ENCODE measurements at places on chromosomes 3 and 15.

DNA sequence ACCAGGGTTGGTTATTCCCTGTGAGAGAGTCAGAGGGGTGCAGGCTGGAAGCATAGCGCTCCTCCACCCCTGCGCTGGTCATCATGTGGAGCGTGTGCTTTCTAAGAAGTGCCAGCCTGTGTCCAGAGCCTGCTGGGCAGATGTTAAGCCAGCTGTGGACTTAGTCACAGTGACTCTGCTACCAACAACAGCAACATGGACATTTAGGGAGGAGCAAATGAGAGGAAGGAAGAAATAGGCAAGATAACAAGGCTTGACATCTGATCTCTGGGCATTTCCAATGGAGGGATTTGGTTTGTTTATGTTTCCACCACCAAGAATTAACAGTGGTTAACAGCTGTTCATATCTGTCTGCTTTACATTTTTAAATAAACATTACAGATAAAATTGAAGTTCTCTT is 36.4 kb upstream of the MYZAP start:
- DNase-seq: no peak

- DNase-seq: no peak
These were observed 159.4 kb upstream of the SMAD3 start for GRCh38 chr15:66905954-66906353.

GRCh38 chr3:51687431-51688205 is 16.6 kb downstream of the TEX264 start:
- DNase-seq: no peak

- DNase-seq: no peak
These were observed 51.8 kb downstream of the CTDSPL start for GRCh38 chr3:37913522-37913921.

DNA sequence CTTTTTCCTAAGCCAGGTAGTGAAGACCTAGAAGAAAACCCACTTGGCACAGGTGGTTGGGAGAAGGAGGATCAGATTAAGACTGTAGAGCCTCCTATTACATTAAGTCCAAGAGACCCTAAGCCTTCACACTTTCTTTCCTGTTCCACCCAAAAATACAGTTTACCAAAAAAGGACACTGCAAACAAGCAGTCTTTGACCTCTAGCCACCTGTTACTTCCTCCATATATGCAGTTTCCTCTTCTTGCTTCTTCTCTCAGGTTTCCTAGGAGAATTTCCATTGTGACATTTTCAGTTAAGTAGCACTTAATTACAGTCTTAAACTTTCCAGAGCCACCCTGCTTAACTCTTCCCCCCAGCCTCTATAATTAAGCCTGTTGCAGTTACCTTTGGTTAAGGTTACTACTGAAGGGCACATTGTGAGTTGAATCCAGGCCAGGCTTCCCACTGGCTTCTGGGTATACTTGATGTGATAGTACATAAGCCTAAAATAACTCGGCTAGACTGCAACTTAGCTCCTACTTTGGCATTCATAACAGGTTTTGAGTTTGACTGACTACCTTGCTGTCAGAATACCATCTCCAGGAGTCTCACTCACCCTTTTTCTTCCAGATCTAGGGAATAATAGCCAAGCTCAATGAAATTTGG is 114.2 kb upstream of the UMPS start:
- no peak for DNase-seq

DNA sequence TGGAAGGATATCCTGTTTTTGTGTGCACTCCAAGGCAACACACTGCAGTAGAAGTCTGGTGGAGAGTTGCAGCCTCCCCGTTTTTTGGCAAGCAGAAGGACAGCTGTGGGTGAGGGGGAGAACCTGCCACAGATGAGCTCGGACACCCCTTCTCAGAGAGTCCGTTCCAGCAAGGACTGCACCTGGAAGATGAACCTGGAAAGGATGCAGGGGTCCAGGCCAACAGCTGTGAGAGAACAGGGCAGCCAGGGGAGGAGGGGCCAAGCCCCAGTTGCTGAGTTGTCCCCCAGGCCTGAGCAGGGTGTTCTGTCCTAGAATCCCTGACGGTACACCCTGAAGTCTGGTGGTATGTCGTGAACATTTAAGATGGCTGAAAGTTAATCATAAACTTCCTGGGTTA is 30.2 kb downstream of the ZXDC start:
- no peak for DNase-seq

DNA sequence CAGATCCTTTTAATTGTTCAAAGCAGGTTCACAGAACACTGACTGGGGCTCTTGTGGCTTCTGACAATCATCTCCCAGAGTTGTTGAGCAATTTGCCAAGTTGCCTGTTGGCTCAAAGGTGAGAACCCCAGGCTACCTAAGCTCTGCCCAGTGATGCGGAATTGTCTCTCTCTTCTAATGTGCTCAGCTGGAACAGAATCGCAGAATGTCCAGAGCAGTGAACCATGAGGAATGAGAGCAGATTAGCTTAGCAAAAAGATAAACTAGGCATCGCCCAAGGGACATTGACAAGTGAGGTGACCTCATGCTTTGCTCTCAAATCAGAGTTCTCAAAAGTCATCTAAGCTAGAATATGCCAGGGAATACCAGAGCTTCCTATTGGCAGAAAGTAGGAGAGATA is 148.1 kb downstream of the WDR76 start:
- no peak for DNase-seq

DNA sequence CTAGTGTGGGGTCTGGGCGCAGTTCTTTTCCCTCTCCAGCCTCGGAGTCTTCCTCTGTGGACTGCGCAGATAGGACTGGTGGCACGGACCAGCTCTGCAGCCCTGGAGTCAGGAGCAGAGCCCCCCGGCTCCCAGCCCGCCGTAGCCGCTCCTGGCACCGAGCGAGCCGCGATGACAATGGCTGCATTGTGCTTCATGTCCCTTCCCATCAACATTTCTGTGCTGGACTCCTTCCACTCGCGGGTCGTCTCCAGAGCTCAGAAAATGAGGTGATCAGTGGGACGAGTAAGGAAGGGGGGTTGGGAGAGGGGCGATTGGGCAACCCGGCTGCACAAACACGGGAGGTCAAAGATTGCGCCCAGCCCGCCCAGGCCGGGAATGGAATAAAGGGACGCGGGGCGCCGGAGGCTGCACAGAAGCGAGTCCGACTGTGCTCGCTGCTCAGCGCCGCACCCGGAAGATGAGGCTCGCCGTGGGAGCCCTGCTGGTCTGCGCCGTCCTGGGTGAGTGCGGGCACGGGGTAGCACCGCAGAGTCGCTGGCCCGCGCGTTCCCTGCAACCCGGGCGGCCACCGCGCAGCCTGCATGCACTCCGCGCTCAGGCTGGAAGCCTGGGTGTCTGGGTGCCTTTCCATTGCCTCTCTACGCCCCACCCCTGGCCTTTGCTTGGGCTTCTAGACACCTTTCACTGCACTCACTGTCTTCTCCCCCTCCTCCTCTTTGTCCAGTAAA is at the start of gene TF:
TF (plus strand) TSS at position 413 of the 731 bp plus-strand sequence; CDS start at position 461, 48 bp downstream.
- no peak for DNase-seq

DNA sequence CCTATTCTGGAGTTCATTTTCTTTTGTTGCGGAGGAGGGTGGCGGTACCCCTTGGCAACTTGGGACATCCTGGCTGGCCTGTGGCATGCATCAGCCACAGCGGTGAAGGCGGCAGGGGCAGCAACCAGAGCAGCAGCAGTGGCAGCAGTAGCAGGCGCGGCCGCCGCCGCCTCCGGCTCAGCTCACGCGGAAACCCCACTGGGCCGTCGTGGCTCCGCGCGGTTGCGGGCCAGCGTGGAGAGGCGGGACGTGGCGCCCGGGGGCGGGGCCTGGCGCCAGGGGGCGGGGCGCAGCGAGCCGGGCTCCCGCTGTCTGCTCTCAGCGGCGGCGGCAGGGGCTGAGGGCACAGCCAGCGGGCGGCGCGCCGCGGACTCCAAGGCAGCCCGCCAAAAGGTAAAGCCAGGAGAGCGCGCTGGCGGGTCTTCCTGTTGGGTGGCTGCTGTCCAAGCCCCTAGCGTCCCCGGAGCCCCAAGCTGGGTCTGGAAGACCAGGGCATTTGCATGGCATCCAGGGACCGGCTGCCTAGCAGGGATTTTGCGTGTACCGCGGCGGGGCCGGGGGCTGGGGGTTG is 334.4 kb upstream of the THRB start:
- DNase-seq: no peak

DNA sequence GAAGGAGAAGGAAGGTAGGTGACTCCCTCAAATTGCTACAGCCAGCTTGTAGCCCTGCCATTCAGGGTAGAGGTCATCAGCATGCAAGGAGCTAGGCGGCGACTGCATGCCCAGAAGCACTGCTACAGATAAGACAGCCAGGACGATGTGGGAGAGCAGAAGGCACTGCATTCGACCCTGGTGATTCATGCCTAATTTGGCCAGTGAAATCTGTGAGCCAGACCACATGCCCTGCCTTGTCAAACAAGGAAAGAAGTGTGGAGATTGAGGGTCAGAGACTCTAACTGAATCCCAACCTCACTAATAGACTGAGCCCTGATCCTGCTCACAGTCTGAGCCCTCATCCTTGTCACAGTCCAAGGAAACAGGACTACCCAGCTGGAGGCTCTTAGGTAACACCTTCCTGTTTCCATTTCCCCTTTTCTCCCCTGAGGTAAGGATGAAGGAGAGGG is 86.6 kb downstream of the LINGO1 start:
- DNase-seq: peak; percentile 86

- peak; percentile 5 for DNase-seq
These were observed 311.6 kb downstream of the CNTN6 start for GRCh38 chr3:1404270-1404962.

DNA sequence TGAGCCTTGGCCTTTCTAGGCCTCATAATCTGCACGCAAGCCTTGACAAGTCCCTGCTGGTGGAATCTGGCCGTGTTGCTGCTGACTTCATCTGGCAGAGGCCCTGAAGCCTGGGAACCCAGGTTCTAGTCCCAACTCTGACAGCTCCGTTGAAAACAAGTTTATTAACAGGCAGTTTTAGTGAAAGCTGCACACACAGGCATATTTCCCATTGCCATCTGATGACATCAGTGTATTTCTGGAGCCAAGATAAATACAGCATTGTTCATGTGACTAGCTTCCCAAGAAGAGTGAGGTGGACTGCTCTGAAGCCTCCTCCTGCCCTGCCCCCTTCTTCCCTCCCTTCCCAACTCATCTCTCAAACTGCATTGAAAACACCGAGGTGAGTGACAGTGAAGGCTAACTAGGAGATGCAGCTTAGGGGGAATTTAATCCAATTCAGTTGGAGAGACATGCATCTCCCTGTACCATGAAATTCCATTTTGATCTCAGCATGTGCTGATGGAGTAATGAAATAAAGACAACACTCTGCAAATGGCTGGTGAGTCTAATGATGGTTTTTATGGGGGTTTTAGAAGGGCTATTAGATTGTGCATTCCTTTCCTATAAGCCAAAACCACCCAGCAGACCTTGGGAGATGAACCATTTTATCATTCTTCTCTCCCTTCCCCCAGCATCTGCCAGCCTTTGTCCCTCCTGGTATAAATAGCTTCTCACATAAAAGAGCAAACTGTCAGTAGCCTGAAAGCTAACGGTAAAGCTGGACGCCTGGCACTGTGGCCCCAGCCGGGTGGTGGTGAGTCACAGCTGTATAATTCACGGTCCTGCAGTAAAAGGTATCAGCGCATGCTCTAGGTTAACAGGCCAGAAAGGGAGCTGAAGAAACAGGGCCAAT is 38.0 kb downstream of the PRICKLE2 start:
- peak; percentile 93 for DNase-seq

GRCh38 chr3:73024836-73025235 is 28.2 kb downstream of the PPP4R2 start:
- no peak for DNase-seq

Data from H4 (cell line).